ENCODE measurements at places on chromosomes 16 and 17.

DNA sequence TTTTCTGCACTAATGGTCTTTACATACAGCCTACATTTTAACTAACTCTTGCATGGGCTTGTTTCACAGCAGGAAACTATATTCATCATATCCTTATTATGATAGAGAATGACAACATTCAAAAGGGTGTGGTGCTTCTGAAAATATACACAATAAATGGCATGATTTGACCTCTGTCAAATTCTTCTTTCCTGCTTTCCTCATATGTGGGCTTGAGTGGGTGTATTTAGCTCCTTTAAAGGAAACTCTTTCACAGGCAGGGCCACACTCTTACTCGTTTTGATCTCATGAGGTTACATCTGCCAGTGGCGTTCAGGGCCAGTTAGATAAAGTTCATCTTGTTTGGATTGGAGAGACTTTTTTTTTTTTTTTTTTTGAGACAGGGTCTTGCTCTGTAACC is 6.1 kb downstream of the SLC35G3 start:
- DNase-seq: no peak

- DNase-seq: no peak
Observed at GRCh38 chr17:21389394-21389793, 13.2 kb downstream of the KCNJ12 start.

DNA sequence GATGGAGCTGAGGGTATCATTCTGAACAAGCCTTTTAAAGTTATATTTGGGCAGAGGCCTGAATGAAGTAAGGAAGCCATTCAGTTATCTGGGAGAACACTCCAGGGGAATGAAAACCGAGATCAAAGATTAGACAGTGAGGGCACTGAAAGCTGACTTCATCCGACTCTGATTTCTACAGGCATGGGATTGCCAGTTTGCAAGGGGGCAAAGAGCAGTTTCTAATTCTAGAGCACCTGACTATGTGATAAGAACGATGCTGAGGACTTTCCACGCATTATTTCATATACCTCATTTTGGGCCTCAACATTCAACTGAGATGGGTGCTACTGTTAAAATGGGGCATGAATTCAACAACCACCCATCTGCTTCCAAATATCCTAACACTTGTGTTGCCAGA is 135.7 kb downstream of the CDK5R1 start:
- no peak for DNase-seq

DNA sequence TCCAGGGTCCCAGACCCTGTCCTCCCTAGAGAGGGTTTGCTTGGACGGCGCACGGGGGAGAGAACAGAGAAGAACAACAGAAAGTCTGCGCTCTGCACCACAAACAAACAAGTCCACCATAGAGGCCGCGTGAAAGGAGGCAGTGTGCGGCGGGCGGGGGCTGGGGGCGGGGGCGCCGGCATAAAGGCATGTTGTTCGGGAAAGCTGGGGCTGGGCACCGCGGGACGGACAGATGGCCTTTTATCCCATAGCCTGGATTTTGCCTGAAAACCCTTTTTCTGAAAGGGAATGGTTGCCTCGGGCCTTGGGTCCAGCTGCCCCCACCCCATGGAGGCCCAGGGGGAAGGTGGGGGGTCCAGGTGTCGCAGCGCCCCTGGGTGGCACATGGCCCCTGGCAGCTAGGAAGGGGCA is 26.0 kb downstream of the FA2H start:
- no peak for DNase-seq

- DNase-seq: no peak
Observed at GRCh38 chr17:11467639-11468038, 130.6 kb upstream of the DNAH9 start.

DNA sequence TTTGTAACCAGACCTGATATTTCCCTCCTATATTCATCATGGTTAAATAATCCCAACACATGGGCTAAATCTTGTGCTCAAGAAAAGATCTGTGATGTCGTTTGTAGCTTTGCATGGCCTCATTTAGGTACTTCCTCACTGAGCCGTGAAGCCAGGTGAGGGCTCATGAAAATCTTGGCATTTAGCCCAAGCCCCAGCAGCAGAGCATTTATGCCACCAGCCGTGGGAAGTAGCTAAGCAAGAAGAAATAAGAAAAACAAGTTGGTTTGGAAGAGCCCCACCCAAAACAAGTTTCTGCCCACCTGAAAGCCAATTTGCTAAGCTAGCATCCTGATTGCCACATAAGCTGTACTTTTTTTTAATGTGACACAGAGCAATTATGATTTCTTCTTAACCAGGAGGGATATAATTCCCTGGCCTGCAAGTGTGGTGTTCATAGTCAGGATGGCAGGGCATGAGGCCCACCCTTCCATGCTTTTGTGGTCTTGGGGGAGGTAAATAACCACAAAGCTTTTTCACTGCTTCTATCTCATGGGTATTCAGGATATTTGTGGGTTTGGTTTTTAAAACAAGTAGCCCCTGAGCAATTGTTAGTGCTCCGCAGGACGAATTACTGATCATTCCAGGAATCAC is 10.5 kb downstream of the TMIGD1 start:
- no peak for DNase-seq

GRCh38 chr16:67647681-67648080 is 2.7 kb downstream of the CARMIL2 start:
- no peak for DNase-seq

DNA sequence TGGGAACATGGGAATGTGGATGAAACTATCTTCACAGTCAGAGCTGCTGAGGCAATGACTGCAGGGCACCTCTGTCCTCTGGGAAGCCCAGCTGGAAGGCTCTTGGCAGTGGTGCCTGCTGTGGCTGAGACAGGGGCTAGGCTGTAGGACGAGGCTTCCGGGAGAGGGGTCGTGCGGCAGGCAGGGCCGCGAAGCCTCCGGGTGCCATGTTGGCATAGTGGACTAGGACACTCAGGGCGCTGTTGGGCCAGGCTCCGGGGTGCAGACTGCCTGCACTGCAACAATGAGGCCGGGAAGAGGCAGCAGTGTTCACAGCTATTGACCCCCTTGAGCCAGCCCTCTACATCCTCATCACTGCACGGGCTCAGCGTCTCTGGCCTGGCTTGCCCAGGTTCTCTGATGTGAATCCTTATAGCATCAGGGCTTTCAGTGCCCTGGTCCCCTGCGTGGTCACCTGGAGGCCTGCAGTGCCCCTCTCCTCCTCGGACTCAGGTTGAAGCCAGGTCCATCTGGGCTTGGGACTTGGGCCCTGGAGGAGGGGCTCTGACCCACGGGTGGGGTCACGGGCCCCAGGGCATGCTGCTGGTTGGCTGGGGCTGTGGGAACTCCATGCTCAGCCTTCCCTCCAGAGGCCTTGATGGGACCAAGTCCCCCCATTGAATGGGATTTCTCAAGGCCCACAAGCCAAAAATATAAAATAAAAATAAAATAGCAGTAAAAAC is 91.6 kb downstream of the TNFRSF13B start:
- DNase-seq: no peak

DNA sequence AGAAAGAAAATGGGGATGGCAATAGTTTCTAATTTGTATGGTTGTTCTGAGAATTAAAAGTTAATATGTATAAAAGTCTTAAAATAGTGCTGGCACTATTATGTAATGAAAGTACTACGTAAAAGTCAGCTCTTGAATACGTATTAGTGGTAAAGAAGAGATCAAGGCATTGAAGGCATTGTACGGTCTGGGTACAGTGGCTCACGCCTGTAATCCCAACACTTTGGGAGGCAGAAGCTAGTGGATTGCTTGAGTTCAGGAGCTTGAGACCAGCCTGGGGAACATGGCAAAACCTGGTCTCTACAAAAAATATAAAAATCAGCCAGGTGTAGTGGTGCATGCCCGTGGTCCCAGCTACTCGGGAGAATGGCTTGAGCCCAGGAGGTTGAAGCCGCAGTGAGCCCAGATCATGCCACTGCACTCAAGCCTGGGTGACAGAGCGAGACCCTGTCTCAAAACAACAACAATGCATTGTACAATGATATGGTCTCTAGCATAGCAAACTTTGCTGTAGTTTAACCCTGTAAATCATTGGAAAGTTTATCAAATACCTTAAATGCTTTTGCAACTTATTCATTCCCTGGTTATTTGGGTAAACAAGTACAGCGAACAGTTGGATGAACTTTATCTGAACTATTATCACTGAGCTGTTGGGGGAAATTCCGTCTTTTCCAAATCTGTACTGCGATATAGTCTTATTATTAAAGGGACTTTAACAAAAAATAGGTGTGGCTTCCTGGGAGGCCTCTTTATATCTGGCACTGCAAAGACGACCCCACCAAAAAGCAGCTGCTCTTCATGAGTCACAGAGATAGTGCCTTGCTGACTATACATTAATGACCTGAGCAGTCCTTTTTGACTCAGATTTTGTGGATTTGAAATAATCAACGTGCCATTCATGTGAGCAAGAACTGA is 73.6 kb downstream of the GPRC5B start:
- no peak for DNase-seq

GRCh38 chr16:76386784-76387183 is 109.6 kb downstream of the CNTNAP4 start:
- DNase-seq: no peak

DNA sequence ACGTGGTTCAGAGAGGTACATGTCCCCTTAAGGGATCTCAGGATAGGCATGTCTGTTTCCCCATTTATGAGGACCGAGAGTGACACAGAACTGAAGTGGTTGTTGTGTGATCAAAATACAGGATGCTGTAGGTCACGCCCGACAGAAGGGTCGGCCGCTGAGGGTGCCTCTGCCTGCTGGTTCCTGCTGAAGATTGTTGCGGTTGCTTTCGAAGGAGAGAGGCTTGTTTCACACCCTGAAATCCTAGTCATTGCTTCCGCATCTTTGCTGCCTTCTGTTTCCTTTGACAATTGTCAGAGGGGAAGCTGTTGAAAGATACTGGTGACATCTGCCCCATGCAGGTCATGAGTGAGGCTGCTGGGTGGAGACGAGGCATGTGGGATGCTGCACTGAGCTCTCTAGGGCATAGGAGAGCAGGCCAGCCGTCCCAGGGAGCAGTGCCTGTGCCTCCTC is 3.8 kb upstream of the NAT9 start:
- DNase-seq: no peak

GRCh38 chr17:75587675-75588595 is at the start of gene MYO15B:
TSS of gene MYO15B (plus strand) at chr17:75587800. CDS start at chr17:75588058, 258 bp downstream.
- no peak for DNase-seq

DNA sequence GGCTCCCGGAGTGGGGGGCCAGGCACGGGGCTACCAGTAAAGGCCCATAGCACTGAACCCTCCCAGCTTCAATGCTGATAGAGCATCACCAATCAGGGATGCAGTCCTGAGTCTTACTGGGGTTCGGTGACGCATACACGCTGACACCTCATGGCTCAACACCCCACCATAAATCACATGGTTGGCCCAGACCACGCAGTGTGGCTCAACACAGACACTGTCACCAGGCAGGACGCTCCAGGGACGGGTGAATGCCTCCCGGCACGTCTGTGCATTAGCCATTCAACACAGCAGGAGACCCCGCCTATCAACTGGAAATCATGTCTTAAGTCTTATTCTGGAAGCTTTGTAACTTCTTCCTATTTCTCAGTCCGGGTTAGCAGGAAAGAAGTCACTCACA is 35.0 kb downstream of the NECAB2 start:
- no peak for DNase-seq

GRCh38 chr17:13395346-13395745 is 206.4 kb downstream of the HS3ST3A1 start:
- DNase-seq: no peak

DNA sequence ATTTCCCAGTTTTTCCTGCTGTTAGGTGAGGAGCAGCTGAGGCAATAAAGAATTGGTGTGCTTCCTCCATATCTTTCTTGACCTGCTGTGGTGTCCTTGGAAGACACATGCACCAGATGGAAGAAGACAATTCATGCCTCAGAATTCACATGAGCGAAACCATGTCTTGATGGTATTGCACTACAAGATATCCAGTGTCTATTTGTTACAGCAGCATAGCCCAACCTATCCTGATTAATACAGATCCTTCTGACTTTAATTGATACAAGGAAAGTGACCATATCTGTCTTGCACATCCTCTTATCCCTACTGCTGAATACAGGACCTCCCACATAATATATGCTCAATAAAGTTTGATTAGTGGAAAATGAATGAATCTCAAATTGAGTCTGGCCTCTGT is 9.1 kb upstream of the TOX3 start:
- no peak for DNase-seq

DNA sequence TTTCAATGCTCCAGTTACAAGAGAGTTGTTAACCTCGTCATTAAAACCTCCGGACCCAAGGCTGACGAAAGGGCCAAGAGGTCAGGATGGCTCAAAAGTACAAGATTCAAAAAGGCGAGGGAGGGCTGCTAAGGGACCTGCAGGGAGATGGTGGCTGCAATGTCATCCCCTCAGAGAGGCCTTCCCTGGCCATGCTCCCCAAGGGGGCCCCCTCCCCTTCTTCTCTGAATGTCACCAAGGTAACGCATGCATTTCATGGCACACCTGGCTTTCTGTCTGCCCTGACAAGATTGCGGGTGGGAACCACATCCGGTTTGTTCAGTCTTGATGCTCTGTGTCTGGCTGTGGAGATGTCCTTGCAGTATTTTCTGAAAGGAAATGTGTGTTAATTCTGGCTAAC is 89.9 kb downstream of the C16orf78 start:
- DNase-seq: no peak

DNA sequence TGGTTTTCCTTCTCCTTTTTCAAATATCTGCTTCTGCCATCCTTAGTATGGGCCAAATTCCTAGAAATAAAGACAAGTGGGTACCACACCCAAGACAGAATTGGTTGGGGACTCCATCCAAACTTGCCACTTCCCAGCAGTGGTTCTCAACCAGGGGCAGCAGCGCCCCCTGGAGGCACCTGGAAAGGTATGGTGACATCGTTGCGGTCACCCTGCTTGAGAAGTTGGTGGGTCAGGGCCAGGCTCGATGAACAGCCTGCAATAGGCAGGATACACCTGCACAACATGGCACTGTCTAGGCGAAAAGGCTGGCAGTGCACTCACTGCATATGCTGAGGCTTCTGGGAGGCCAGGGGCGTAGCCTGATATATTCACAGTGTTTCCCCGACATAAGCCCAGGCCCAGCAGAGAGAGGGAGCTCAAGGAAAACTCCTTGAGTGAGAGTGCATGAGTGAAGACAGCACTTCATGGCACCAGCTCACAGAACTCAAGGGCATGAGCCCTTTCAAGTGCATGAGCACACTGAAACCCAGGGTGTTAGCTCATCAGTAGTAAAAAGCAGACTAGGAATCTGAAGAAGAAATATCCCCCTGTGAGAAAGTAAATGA is 57.7 kb downstream of the CMC2 start:
- peak; percentile 64 for DNase-seq

- no peak for DNase-seq
Observed at GRCh38 chr16:78894886-78895285, 705.7 kb downstream of the MAF start.
